Stimulated activated CD4-positive, alpha-beta T cell treated with anti-CD3 and anti-CD28 coated beads, TNF-alpha, amount 100 ng/mL, for 24 hours (primary cell): ENCODE measurements at places on chromosomes 2 and 18.
A peak's percentile ranks its signal among the peaks of the same experiment; 100 is the strongest.

GRCh38 chr2:142710336-142710735, 167.1 kb upstream of the KYNU start:
- DNase-seq: no peak

- no peak for DNase-seq
These were observed 56.7 kb downstream of the NFATC1 start for GRCh38 chr18:79452190-79452990.

DNA sequence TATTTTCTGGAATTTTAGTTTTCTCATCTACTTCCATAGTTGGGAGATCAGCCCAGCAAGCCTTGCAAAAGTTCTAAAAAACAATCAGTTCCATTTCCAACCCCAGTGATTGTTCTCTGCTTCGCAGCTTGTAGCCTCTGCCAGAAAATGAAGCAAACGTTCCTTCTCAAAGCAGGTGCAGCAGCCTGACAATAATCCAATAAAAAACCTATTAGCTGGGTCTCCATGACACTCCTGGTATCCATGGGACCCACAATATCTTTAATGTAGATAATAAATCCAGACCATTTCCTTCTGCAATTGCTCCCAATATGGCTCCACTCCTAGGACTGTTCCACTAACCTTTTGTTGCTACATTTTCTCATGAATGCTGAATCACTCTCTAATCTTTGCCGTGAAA, 140.8 kb upstream of the SETBP1 start:
- no peak for DNase-seq

DNA sequence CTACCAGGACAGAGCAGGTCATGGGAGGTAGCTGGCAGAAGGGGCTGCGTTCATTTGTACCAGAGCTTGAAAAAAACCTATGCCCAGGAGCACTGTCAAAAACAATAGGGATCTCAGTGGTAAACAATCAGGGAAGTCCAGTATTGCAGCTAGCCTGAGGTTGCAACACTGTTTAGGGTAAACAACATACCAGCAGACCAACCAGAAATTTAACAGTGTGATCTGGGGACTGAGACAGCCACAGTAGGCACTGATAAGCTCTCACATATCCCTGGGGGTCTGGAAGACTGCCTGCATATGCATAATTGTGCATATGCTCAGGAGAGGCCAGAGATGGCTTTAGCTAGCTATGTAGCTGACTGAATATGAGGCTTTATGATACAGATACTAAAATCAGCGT, 12.0 kb upstream of the ZCCHC2 start:
- no peak for DNase-seq

- no peak for DNase-seq
These were observed 63.5 kb downstream of the ANKRD44 start for GRCh38 chr2:197247083-197247482.

DNA sequence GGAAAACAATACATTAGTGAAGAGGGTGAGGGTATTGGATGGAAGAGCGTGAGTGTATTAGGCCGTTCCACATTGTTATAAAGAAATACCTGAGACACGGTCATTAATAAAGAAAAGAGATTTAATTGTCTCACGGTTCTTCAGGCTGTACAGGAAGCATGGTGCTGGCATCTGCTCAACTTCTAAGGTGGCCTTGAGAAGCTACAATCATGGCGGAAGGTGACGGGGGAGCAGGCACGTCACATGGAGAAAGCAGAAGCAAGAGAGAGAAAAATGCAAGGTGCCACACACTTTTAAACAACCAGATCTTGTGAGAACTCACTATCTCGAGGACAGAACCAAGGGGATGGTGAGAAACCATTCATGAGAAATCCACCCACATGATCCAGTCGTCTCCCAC, 18.2 kb downstream of the HPCAL1 start:
- no peak for DNase-seq

GRCh38 chr2:56693501-56693900, 509.7 kb downstream of the CCDC85A start:
- DNase-seq: no peak

DNA sequence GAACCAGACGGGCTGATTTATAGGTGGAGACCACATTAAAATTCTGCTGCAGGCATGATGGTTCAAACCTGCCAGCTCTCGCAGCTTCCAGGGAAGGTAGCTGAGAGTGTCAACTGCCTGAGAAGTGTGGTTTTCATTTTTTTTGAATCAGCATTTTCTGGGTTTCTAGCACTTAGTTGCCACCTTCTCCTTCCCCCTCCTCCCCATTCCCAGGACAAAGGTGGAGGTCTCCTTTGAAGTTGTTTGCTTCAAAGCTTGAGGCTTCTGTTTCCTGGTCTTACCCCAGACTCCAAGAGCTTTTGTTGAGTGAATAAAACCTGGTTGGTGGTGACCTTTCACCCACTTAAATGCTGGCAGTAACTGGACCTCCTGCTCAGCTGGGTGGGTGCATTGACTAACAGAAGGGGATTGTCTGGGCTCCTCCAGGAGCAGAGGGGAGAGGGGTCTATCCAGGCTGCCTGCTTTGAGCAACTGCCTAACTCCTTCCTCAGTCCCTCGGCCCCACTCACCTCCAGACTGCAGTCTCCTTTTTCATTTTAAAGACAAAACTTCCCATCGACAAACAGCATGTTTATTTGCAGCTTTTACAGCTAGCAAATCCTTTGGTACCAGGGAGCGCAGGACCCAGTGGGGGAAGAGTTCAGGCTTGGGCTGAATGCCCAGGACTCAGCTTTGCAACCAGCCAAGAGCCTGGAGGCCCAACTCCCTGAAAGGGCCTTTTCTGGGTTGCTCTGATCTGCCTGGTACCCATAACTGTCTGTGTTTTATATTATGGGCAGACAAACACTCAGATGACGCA, 3.5 kb downstream of the RHOB start:
- no peak for DNase-seq

DNA sequence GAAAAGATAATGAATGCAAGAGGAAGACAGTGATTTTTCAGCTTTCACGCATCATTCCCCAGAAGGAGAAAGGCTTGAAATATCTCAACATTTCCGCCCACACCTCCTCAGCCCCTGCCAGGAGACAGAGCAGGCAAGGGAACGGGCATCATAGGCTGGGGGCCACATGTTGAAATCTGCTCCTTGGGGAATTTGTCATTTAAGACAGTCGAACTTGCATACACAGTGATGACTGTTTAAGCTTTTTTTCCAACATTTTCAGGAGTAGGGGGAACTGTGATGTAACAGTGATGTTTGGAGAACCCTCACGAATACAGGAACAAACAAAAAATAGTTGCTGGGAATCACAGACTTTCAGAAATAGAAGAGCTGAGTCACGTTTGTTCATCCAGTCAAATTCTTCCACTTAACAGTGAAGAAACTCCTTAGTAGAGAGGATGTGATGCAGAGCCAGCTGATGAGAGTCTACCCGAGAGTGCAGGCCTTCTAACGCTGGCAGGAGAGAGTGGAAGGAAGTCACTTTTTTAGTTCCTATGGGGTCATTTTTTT, 266.8 kb downstream of the ALPK2 start:
- DNase-seq: no peak

- DNase-seq: no peak
These were observed 1731.0 kb downstream of the SUCLG1 start for GRCh38 chr2:82728090-82728489.

GRCh38 chr18:8175501-8176061, 433.7 kb upstream of the RAB12 start:
- DNase-seq: no peak

DNA sequence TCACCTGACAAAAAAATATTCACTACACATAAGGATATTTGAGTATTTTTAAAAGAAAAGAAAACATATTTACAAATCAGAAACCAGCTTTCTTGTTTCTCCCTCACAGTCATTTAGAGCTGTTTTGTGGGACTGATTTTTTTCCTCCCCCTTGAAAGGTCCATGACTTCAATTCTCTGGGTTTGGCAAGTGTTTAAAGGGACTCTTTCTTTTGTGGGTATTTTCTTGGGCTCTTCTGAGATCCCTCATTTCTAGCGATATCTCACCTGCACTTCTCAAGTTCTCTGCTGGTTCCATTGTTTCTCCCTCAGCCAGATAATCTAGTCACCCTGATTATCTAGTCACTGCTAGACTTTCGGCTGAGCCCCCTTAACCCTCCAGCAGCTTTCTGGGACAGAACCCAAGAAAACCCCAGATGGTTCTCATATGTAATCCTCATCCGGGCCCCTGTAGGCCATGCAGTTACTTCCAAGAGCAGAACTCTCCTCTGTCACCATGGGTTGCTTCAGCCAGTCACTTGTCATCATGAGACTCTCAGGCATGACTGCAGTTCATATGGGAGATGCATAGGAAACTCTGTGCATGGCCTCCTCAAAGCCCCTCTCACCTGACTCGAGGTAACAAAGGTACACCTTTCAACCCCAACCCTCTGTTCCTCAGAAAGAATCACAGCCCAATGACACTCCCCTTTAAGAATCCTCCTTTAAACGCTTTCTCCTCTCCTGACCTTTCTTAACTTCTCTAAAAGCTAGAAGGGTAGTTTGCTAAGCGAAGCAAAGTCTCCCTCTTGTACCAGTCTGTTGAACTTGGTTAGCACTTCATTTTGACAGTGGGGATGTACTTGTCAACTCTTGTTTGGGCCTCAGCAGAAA, 36.7 kb upstream of the ITGA4 start:
- no peak for DNase-seq

- DNase-seq: no peak
These were observed 177.4 kb upstream of the FN1 start for GRCh38 chr2:215613280-215613679.

DNA sequence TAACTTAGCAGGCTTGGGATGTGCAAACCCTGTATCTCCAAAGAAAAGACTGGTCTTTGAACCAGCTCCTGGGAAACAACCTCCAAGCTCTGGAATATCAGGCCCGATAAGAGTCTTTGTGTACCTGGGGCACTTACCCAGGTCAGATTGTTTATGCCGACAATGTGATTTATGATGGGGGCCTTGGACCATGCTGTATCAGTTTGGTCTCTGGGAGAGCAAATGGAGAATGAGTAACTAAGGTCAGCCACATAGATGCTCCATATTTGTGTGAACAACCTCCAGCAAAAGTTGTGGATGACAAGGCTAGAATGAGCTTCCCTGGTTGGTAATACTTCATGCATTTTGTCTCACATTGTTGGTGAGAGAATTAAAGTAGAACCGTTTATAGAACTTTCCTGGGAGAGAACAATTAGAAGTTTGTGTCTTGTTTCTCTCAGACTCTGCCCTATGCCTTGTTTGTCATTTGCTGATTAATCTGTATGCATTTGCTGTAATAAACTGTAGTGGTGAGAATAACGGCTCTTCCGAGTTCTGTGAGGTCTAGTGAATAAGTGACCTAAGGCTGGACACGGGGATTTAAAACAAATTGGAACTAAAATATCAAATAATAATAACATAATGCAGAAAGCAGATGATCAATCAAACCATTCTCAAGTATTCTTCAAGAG, 259.1 kb downstream of the XIRP2 start:
- DNase-seq: no peak

DNA sequence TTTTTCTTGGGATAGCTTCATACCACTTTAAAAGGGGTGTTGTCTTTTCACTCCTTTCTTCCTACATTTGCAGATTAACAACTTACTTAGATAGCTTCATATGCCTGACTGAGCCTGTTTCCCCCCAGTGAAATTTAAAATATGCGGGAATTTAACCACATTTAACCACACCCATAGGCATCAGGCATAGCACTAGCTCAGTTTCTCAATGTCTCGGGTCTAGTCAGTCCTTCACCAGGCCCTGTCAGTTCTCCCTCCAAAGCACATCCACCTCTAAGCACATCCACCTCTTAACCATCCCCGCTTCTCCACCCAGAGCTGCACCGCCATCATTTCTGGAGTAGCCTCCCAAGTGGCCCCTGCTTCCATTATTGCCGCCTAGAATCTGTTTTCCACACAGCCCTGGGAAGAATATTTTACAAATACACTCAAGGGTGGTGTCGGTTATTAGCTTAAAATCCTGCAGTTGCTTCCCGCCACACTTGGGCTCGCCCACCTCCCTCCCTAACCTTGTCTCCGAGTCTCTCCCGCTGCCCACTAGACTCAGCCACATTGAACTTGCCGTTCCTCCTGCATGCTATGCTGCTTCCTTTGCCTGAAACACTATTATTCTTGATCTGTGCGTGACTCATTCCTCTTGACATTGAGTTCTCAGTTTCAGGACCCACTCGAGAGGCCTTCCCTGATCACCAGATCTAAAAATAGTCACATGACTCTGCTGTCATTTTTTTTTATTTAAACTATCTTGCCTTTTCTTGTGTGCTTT, 68.3 kb downstream of the SPTBN1 start:
- peak; percentile 24 for DNase-seq

DNA sequence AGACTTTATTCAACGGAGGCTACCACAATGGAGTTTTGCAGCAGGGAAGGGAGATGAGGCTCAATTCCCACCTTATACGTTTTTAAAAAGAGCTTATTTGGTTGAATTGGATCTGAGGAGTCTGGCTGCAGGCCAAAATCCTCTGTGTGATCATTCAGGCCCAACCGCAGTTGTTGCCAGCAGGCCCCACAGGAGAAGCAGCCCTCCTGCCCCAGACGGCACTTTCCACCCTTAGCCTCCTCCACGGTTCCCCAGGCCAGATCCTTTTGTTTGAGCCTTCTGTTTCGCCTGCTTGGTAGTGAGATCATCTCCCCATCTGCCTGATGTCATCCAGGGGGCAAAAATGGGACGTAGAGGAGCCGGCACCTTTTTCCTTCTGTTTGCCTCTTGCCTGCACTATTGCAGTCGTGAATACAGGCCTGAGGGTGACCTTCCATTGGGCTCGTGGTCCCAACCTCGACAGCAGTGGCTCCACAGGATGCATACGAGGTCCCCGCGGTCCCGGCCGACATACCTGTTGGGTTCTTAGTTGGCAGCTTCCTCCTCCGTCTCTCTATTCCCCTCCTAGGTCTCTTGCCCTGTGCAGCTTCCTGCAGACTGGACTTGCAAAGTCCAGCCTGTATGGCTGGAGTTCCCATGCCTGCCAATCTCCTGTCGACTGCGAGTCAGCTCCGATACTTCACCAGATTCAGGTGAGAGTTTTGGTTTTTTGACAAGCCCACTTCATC, 9.3 kb upstream of the GPR35 start:
- DNase-seq: no peak

- no peak for DNase-seq
These were observed 41.8 kb downstream of the NCK2 start for GRCh38 chr2:105786231-105787230.

- DNase-seq: no peak
These were observed 274.7 kb downstream of the RND3 start for GRCh38 chr2:150212722-150213171.

DNA sequence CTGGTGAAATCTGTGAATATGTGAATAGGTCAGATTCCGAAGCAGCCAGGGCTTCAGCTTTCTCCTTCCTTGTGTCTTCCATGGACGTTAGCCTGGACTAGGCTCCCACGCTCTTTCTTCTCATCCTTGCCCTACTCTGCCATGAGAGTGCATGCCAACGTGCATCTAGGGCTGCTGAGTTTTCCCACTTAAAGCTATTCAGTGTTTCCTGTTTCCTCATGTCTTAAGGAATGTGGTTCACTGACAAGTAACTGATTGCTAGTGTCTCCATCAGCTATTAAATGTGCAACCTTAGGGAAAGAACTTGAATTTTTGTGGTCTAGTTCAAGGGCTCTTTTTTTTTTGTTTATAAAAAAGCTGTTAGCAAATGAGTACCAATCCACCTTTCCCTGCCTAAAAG, 642.3 kb upstream of the LINC00305 start:
- DNase-seq: no peak

- no peak for DNase-seq
These were observed 6.4 kb upstream of the NEUROD1 start for GRCh38 chr2:181686576-181687185.

- DNase-seq: no peak
These were observed 406.0 kb downstream of the CCDC85A start for GRCh38 chr2:56589835-56590234.

GRCh38 chr18:13221869-13222855, 3.6 kb downstream of the LDLRAD4 start:
- no peak for DNase-seq
